Dermis blood vessel endothelial cell (primary cell): ENCODE measurements at places on chromosomes 11 and 22. TPM values are rescaled to one million over a fixed set of nuclear protein-coding genes. Genes with fewer than 3 reads are reported as not detected.
A peak's percentile ranks its signal among the peaks of the same experiment; 100 is the strongest.

DNA sequence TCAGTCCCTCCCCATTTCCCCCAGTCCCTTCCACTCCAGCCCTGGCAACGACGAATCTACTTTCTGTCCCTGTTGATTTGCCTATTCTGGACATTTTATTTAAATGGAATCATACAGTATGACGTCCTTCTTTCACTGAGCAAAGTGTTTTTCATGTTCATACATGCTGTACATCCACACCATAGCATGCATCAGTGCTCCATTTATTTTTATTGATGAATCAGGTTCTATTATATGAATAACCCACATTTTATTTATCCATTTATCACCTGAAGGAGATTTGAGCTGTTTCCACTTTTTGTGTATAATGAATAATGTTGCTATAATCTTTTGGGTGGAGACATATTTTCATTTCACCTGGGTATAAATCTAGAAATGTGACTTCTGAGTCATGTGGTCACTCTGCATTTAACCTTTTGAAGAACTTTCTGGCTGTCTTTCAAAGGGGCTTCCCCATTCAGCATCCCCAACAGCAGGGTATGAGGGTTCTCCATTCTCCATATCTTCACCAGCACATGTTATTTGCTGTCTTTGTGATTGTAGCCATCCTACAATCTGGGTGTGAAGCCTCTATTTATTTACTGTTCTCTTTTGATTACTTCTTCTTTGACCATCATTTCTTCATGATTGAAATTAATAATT, 531.7 kb downstream of the ETS1 start:
- DNase-seq = no peak

DNA sequence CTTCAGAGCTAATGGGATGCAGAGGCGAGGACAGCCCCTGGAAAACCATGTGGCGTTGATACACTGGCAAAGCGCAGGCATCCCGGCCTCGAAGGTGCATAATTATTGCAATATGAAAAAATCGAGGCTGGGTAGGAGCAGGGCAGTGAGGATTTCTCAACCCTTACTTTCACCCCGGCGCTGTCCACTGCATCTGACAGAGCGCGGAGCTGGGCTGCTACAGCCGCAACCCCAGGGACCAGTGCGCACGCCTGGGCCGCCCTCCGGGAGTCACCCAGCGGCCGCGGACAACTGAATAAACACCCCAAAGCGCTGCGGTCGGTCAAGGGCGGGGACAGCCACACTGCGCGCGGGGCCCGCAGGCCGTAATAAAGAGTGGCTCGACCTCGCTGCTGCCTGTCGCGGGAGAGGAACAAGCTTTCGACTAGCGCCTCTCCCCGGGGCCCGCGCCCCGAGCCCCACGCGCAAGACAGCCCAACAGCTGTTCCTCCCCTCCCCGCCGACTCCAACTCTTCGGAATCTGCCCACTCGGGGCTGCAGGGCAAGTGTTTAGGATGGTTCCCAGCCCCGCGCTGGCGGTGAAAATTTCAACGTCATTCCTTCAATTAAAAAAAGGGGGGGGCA, 3.6 kb upstream of the WT1 start:
- DNase-seq = no peak

DNA sequence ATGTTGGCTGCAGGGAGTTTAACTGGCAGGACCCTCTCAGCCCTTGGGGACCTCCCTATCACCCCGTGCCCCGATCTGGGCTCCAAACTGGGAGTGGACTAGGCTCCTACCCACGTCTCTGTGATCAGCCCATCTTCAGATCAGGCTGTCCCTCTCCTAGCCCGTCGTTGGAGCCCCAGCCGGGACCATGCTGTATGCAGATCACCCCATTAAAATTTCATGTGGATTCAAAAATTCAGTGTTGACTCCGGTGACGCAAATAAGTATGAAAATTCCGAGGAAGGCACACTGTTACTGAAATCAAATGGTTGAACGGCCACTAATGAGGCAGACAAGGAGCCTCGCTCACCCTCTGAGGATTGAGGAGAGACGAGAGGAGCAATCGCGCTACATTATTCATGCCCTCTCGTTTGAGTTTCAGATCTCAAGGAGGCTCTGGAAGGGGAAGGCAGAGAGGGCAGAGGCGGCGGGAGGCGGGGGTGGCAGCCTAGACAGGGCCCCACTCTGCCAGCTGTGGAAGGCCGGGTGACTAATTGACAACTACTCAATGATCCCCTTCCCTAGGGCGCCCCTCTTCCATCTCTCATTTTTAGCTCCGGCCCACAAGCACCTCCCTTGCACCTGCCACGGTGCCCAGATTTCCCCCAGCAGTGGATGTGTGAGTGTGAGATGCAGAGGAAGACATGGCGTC, 255.4 kb downstream of the MIAT start:
- DNase-seq = no peak

GRCh38 chr11:119533462-119533861, 110.5 kb upstream of the THY1 start:
- DNase-seq = no peak

- no peak for DNase-seq
Measured at GRCh38 chr22:31921106-31921505, 23.2 kb upstream of the YWHAH start.

DNA sequence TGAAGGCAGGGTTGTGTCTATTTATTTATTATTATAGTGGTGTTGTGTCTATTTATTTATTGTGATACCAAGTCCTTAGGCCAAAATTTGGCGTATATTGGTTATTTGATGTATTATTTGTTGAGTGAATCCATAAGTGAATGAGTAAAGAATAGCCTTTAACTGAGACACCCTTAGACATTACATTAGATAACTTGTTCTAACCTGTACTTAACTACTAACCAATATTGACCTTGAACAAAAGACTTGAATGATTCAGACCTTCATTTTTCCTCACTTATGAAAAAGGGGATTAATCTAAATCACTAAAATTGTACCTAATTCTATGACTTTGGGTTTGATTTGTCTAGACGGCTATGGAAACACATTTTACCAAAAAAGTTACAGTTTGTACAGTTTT, 370.5 kb downstream of the JRKL start:
- no peak for DNase-seq

DNA sequence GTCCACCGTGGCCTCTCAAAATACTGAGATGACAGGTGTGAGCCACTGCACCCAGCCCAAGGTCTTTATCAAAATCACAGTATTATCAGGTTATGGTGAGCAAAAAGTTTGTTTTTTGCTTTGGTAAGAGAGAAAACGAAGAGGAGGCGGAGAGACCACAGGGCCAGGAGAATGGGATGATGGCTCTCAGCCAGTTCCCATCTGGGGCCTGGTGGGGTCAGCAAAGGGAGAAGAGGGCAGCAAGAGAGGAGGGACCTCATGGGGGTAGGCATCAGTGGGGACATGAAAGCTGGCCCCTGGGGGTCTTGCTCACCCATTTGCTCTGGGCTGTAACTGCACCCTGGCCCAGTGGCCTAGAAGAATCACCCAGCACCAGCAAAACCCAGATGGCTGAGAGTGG, 190.2 kb downstream of the SHANK2 start:
- no peak for DNase-seq

DNA sequence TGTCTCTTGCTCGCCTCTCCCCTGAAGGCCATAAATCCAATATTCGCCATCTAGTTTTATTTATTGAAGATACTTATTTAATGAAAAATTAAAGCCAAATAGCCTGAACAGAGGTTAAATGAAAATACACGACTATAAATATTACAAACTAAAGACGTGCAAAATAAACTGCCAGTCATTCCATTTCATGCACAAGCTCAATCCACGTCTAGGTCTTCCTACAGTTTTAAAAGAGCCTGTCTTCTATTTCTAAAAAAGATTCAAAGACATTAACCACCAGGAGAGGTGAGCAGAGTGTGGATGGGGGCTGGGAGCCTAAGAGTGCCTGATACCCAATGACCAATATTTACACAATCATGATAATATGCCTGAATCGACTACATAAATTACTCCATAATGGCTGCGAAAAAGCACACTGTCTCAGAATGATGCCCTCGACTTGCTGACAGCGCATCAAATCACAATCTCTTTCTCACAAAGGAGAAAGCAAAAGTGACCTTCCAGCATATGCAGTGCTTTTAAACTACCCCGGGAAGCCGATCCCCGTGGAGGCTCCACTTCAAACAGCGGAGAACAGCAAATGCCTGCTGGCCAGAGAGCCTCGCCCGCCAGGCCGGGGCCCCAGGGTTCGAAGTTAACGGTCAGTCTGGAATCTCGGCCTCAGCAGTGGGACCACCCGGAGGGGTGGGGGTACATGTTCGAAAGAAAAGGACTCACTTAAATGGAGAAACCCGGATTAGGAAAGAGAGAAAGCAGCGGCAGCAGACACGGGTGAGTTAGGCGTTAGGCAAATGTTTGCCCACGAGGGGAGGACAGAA, 1.7 kb downstream of the FCHSD2 start:
- DNase-seq = peak; percentile 52

GRCh38 chr11:91147885-91148284, 925.0 kb upstream of the CHORDC1 start:
- DNase-seq = no peak

DNA sequence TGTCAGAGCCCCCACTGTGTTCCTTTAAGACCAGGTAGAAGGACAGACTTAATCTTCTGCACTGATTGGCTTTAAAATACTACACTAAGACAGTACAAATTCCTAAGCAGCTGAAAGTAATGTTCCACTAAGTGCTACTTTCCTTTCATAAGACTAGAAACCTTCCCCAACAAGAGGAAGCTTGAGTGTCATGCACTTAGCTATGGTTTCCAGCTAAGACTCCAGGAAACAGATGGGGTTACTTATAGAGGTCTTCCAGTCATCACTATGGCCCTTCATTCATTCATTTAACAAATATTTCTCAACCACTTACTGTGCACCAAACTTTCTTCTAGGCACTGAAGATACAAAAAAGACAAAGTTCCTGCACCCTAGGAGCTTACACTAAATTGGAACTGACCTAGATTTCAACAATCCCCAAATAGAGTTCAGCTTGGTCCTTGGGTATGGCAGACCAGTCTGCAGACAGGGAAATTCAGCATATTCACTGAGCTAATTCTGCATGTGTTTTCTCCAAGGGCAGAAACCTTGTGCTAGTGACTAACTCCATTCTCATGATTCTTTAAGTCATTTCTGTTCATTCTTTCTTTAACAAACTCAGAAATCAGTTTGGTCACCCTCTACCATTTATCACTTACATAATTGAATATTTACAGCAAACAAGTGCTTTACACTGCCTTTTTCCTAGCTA, 178.4 kb upstream of the MTNR1B start:
- no peak for DNase-seq

GRCh38 chr11:34633990-34634693, 13.2 kb downstream of the EHF start:
- DNase-seq = no peak

- no peak for DNase-seq
Measured at GRCh38 chr11:113518716-113519495, 43.7 kb upstream of the DRD2 start.

DNA sequence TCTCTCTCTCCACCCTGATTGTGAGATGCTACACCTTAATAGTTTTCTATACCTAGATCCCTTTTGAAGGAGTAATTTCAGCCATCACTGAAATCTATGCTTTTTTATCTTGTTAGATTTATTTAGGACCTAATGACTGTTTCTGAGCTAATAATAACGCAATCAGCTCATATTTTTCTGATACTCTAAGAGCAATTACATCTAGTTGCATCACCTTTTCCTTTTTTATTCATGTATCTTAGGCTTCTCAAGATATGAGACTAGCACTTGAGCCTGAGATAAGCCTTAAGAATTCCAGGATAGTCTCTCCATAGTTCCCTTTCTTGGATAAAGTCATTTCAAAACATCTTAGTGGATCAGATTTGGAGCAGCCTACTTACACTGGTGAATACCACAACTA, 25.1 kb upstream of the CAVIN3 start:
- no peak for DNase-seq

DNA sequence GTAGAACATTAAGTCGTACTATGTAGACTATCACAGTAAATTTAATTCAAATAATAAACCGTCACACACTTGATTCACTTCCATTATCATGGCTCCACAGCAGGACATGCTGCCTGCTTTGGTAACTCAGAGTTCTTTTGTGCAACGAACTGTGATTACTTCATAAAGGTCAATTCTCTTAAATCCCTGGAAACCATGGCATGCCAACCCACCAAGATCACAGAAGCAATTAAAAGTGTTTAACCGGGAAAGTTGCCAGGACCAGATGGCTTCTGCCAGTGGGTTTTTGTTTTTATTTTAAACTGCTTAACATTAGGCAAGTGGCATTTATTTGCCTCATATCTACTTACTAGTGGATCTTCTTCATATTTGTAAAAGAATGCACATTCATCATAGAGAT, 1162.1 kb downstream of the DLG2 start:
- DNase-seq = no peak

DNA sequence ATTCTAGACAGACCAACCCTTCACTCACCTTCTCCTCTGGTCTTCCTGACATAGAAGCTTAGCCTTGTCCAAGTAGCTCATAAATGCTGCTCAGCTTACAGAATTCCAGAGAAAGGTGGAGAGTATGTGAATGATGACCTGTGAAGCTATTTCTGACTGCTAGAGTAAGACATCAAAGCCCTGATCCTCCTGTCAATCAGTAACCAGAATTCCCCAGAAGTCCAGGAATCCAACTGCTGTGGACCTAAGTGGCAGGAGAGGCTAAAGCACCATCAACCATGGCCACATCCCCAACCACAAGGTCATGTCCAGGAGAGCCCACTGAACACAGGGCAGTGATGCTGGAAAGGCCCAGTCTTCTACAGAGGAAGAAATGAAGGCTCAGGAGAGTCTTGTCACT, 2.6 kb downstream of the OR51G2 start:
- DNase-seq = no peak

GRCh38 chr11:782264-783174, 5.2 kb upstream of the GATD1 start:
- no peak for DNase-seq

DNA sequence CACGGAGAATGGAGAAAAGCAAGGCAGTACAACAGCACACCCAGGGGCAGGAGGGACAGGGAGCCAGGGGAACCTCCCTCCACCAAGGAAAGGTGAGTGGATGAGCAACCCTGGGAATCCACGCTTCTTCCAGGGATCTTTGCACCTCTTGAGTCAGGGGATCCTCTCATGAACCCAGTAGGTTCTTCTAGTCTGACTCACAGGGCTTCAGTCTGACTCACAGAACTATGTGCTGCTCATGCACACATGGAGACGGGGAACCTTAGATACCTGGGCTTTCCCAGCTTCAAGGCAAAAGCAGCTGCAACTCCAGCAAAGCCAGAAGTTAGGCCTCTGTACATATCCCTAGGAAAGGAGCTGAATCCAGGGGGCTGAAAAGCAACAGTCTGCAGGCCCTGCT, 1021.4 kb upstream of the TENM4 start:
- no peak for DNase-seq

OR8D1 gene
- total RNA-seq = not detected in 2 replicates

FAM180B gene
- not detected in 2 replicates for total RNA-seq

FANCF gene
- 10.6 and 10.7 TPM in 2 replicates for total RNA-seq

OR52N5 gene
- total RNA-seq = not detected in 2 replicates

NEAT1 gene
- total RNA-seq = 50.4 and 189 TPM in 2 replicates

UBQLNL gene
- 0.05 TPM in 1 of 2 replicates, not detected in the other for total RNA-seq
